ENCODE measurements at places on chromosomes 6 and 20.

- no peak for DNase-seq
Observed at GRCh38 chr6:34487536-34487935, 21.7 kb downstream of the PACSIN1 start.

DNA sequence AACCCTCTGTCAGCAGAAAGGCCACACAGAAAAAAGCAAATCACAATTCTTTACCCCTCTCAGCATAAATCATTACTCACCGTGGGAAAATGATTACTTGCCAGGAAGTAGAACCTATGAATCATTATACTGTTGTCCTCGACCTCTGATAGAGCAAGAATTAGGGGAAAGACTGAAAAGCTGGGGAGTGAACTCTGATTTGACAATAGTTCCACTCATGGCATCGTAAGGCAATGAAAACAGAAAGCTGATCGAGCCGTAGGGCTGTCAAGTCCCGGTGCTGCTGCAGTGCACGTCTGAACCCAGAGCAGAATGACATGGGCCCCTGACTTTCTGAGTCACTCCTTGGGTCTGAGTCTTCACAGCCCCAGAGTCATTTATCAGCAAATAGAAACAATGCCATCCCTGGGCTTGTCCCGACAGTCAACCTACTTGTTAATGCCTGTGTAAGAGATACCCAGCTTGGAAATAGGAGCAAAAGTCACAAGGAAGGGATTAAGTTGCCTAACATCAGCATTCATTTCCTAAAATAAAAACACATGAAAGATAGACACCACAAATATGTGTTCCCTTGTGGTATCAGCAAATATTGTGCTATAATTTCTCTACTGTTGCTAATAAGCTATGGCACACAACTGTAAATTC, 224.8 kb upstream of the MARCKS start:
- DNase-seq: no peak

GRCh38 chr20:23566199-23566932, 1.9 kb downstream of the CST9L start:
- DNase-seq: no peak

GRCh38 chr6:151136141-151136755, 103.5 kb upstream of the AKAP12 start:
- DNase-seq: no peak

- no peak for DNase-seq
Observed at GRCh38 chr6:12030993-12031550, 19.0 kb downstream of the HIVEP1 start.

- no peak for DNase-seq
Observed at GRCh38 chr6:118710616-118711015, 59.2 kb upstream of the CEP85L start.

DNA sequence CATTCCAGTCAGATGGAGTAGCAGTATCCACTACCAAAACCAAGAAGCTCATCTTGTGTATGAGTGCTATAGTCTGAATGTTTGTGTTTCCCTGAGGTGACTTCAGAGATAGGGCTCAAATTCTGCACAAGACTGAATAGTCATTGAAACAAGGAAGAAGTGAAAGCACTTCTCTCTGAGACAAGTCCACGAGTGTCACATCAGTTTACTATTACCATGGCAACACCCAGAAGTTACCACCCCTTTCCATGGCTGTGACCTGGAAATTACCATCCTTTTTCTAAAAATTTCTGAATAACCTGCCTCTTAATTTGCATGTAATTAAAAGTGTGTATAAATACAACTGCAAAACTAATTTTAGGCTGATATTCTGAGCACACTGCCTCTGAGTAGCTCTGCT, 682.1 kb upstream of the ADGRB3 start:
- no peak for DNase-seq

GRCh38 chr6:30494291-30494861, 5.1 kb downstream of the HLA-E start:
- peak; percentile 28 for DNase-seq

GRCh38 chr20:32607727-32608663, 22.9 kb upstream of the NOL4L start:
- DNase-seq: no peak

DNA sequence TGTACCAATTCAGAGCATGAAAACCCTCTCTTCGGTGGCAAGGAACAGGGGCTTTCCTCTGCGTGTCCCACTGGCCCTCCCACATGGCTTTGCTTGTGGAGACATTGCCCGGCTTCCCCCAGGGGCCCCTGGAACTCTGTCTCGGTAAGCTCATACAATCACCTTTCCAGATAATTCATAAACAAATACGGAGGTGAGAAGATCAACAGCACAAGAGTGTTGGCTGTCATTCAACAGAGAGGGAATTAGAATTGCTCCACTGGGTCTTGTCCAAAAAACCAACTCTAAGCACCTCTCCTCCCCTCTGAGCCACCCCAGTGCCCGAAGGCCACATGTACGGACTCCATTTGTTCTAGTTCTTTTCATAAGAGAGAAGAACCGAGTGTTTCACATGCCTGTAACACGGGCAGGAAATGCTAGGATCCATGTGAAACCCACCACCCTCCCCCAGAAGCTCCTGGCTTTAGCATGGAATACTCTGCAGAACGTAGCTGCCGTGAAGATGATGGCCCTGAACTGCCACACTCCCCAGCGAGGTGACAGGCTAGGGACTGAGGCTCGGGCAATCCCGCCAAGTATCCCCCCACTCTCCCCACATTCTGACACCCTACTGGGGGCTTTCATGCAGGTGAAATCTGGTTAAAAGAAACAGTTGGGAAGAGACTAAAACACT, 24.6 kb upstream of the FOXC1 start:
- DNase-seq: no peak

DNA sequence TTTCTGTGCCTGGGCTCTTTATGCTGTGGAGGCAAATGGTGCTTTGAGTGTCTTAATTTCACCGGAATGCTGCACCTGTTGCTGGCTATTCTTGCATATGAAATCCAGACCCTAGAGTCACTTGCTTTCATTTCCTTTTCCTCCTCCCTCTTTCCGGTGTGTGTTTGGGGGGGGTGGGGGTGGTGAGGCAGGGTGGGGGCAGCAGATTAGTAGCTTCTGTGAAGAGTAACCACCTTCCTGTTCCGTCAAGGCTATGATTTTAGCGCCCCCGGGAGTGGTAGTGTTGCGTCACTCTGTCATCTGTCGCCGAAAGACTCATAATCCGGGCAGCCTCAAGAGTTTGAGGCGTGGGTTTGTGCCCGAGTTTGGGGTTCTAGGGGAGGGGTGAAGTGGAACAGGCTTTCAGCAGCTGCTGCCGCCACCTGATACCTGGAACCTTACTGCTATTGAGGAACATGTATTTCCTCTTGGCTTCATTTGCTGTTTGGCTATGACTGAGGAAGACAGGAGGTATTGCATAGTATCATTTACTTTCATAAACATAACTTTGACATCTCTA, 49.1 kb downstream of the UTRN start:
- peak; percentile 80 for DNase-seq

DNA sequence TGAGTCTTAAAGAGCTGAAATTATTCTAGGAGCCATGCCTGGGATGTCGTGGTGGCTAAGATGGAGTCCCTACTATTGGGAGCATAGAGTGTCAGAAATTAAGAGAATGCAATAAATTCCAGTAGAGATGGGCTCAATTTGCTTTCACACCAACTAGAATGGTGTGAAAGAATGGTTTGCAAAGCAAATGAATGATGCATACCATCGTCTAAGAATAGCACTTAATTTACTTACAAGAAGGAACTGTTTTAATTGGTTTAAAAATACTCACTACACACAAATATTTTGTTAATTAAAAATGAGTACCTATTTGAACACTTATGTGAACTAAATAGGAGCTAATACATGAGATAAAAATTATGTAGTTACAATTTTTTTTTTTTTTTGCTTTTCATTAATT, 132.6 kb downstream of the GMPR start:
- DNase-seq: no peak

GRCh38 chr6:142883011-142883410, 62.0 kb downstream of the HIVEP2 start:
- no peak for DNase-seq

DNA sequence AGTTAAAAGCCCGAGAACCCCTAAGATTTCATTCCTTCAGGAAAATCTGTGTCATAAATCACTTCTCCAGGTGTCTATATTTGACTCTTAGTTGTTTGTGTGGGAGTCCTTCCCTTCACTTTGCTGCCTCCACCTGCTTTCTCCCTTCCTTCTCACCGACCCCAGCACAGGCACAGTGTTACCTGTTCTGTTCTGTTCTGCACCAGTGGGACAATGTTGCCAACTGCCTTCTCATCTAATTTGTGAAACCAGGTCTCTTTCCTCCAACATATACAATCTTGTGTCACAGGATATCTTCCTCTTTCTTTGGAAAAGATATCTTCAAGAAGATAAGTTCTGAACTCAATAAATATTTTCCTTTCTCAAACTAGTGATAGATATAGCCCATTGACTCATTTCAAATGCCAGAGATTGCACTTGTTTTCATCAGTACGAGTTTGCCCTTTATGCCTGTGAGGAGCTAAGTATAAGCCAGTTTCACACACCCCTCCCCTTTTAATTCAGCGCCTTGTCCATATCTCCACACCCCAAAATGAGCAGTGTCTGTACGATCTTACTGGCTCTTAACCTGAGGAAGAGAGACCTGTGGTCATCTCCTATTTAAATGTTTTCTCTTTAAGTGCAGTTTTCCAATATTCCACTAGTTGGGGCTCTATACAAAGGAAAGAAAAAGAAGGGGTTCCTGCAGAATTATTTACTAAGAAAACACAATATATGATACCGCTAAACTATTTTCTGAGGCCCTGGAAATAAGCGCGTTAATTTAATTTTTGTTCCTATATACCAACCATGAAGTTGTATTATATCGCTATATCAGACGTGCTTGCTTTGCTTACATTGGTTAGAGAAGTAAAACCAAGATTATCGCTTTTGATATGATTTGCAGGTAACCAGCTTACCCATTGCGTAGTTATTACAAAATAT, 81.6 kb upstream of the PREP start:
- peak; percentile 28 for DNase-seq

- no peak for DNase-seq
Observed at GRCh38 chr6:149136913-149137286, 180.6 kb upstream of the TAB2 start.

DNA sequence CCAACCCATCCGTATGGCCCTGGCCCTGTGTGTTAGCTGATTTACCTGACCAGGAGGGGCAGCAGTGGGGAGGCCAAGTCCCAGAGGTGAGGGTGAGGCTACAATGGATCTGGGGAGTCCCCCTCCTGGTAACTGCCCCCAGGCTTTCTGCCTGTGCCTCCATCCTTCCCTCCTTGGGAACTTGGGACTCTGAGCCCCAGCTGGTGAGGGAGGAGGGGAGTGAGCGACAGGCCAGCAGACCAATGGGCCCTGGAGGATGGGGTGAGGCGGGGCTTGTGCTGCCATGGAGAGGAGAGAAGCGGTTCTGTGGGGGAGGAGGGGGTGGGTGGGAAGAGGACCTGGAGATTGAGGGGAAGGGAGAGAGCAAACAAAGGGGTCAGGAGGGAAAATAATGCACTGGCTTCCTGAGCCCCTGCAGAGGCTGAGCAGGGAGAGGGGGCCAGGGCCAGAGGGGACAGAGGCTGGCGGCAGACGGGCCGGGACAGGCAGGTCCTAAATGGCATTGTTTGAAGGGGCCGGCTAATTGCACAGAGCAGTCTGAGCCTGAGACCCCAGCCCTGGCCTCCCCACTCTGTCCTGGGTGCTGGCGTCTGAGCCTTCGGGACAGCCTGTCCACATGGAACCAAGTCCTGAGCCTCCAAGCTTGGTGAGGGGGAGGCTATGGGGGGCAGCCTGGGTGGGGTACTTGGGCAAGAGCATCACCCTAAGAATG, 17.5 kb downstream of the DNMT3B start:
- no peak for DNase-seq

GRCh38 chr6:56033401-56033800, 158.0 kb upstream of the BMP5 start:
- no peak for DNase-seq

GRCh38 chr6:4135665-4136353, 434 bp upstream of the ECI2 start:
- DNase-seq: peak; percentile 83

DNA sequence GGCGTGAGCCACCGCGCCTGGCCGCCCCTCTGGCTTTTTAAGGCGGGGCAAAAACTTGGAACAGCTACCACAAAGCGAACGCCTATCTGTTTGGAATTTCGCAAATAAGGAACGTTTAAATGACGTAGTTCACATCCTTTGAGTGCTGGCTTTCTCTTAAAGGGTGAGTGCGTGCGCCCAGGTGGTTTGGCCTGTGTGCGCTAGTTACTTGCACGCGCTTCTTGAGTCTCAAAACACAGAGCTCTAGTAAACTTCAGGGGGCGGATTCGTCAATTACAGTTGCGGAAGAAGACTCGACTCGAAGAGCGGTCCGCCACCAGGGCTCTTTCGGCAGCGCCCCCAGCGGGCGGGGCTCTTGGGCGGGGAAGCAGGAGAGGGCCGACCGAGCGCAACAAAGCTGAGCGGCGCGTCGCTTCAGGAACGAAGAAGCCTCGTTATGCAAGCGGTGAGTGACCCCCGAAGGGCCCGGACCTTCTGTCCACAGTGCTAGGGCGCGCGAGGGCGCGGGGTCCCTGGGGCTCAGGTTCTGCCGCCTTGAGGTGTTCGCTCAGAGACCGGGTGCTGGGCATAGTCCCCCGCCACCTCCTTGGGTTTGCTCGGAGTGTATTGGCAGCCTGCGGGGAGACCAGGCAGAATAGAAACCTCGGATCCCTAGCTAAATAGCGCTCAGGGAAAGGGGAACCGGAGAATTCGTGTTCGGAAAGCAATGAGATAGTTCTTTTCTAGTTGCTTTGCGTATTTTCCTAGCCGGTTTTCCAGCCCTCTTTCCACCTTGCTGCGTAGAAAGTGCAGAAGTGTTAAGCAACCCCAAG, at the start of gene SYCP2L:
SYCP2L (plus strand) TSS at position 362 of the 812 bp plus-strand sequence; CDS start at position 437, 75 bp downstream.
- no peak for DNase-seq

DNA sequence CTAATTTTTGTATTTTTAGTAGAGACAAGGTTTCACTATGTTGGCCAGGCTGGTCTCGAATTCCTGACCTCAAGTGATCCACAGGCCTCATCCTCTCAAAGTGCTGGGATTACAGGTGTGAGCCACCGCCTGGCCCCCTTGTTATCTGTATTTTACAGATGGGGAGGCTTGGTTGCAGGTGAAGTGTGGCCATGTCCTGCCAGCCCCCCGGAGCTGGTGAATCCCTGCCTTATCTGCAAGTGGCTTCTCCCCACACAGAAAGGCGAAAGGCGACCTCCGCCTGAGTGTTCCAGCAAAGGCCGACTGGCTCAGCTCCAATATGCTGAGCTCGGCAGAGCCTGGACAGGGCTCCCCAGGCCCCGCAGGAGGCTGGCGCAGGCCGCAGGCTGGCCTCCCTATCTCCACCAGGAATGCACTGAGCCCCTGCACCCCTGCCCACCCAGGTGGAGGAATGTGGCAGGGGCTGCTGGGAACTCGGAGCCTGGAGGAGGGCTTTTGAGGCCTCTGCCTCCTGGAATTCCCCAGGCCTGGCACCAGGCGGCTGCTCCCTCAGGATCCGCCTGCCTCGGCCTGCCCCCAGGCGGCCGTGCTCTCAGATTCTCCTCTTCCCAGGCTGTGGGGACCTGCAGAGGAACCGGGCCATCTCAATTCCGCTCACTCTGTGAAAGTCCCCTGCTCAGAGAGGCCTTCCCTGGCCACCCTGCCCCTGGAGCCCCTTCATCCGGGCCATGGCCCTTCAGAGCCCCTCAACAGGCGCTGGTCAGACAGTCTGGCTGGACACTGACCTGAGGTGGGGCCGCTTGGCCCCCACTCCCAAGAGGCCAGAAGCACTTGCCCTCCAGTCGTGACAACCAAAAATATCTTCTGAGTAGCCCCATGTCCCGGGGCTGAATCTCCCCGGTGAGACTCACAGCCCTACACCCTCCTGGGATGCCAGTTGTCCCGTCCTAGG, 9.3 kb upstream of the LAMA5 start:
- DNase-seq: no peak

- no peak for DNase-seq
Observed at GRCh38 chr6:84618046-84618752, 146.2 kb downstream of the TBX18 start.

GRCh38 chr6:912871-913835, 220.2 kb upstream of the EXOC2 start:
- no peak for DNase-seq

- no peak for DNase-seq
Observed at GRCh38 chr6:169991031-169991390, 239.6 kb downstream of the ERMARD start.
